ENCODE measurements at places on chromosomes 1 and 21. TPM values are rescaled to one million over a fixed set of nuclear protein-coding genes. Genes with fewer than 3 reads are reported as not detected.

- DNase-seq: no peak
Observed at GRCh38 chr1:26138974-26139558, 19.8 kb upstream of the FAM110D start.

DNA sequence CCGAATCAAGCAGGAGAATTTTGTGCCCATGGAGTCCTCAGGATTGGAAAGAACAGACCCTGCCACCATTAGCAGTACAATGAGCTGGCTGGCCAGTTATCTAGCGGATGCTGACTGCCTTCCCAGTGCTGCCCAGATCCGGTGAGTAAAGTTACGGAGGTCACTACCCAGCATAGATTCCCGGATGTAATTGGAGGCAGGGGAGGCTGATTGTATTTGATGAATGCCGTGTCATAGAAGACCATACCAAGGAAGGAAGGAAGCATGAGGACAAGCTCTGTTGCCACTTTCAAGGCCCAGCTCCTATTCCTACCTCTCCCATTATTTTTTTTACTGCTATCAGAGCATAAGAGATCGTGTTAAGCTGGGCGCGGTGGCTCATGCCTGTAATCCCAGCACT, 26.2 kb upstream of the VAMP3 start:
- no peak for DNase-seq

DNA sequence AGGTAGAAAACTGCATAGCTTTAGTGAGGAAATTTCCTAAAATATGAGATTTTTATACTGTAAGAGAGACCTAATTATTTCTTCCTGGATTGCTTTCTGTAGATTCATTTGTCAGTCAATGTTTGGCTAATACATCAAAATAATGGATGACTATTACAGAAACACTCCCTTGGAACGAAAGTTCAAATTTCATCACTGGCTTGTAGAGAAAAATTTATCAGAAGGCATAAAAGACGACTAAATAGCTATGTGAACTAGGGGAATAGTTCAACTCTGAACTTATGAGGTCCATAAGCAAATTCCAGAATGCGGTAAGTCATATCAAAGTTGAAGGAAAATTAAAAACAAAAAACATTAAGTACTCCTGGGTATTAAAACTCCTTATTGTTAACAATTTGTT, 36.0 kb downstream of the WNT2B start:
- DNase-seq: no peak

DNA sequence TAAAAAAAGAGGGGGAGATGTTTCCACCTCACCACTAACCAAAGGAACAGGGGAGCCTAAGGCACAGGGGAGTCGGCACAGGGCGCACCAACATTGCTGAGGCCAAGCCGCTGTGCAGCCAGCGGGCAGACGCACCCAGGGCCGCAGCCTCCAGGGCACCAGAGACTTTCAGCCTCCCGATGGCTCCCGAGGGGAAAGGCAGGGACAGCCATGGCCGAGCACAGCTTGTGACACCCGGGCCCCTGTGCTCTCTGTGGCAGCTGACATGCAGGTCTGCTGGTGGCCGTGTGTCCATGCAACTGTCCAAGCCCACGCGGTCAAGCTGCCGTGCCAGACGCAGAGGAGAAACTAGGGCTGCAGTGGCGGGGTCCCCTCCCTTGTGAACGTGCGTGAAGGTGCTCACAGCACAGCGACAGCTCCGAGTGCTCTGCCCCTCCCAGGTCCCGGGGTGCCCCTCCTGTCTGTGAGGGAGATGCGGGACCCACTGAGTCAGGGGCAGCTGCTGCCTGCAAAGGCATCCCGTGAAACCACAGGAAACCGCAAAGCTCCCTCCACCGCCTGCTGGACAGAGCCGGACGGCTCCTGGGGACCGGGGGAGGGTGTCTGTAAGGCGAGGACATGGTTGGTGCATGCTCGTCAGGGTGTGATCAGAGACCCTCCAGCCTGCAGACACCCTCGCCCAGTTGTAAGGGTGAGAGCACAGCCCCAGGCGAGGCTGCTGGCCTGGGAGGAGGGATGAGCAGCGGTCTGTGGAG, 2.5 kb downstream of the KRTAP10-11 start:
- no peak for DNase-seq

Gene ESPN
- 1.0 TPM for total RNA-seq

Gene SPOCD1
- 2.5 TPM for total RNA-seq

DNA sequence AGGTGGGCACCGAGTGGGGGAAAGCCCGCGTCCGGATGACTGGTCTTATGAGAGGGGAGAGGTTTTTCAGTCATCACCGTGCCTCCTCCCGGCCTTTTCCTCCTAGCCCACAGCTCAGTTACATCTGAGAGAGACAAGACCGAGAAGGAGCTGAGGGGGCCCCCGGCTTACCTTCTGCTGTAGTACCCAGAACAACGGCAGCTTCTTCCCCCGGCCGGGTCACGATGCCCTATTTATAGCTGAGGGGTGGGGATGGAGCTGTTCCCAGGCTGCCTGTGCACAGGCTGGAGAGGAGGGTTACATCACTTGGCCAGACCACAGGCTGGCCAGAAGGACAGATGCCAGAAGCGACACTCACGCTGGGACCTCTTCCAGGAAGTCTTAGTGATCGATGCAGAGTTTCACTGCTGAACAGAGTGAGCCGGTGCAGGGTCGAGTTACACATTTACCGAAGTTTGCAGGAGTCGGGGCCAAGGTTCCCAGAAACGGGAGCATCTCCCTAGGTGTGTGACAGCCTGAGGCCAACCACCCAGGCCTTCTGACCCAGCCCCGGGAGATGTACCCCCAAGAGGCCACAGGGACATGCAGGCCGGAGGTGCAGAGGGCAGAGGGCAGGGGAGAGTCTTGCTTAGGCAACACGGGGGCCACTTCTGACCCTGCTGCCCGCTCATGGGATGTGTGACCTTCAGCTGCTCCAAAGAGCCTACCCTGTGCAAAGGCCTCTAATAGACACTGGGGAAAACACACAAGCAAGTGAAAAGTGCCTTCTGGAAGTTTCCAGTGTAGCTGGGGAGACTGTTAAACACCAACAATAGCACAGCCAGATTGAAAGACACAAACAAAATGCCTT, at the start of gene AGT:
Gene AGT, minus strand, starts transcription at position 208 of the 850 bp plus-strand sequence. CDS start 3,299 bp downstream, outside the sequence.
- DNase-seq: no peak

Gene HEYL
- total RNA-seq: 0.42 TPM
